Suppressor macrophage (primary cell): ENCODE measurements at places on chromosomes 7 and 10.

- DNase-seq: no peak
These were observed 629.4 kb upstream of the KCND2 start for GRCh38 chr7:119643558-119643957.

GRCh38 chr7:27329909-27330308 lies 87.3 kb downstream of the EVX1 start:
- DNase-seq: no peak

- DNase-seq: peak; percentile 41
These were observed 39.2 kb upstream of the GSAP start for GRCh38 chr7:77455321-77455720.

GRCh38 chr7:98991141-98991540 lies 112.8 kb downstream of the TRRAP start:
- DNase-seq: no peak

GRCh38 chr7:157574120-157574825 lies 237.5 kb downstream of the DNAJB6 start:
- no peak for DNase-seq

DNA sequence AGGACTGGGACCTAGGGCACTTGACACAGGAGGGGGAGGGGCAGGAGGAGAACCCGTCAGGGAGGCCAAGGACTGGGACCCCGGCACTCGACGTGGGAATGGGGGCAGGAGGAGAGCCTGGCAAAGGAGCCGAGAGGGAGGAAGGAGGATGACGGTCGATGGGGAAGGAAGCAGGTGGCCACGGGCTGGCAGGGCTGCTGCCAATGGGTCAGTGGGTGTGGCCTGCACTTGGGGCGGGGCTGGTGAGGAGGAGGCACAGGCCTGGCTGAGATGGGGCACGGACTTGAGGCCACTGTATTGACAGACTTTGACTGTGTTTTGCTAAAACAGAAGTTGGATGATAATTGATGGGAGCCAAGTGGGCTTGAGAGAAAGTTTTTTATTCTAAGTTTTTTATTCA lies 68.9 kb downstream of the RBM33 start:
- peak; percentile 7 for DNase-seq

DNA sequence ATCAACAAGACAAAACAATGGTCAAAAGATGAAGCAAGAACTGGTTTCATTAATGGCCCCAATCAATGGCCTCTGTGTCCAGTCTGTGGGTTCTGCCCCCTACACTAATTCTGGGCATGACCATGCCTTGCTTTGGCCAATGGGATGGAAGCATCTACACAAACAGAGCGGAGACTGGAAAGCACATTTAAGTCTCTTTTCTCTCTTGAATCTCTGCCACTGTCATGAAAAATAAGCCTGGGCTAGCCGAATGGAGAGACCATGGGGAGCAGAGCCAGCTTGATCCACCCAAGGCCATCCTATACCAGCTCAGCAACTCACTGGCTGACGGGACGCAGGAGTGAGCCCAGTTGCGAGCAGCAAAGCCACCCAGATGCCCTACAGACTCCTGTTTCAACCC lies 30.9 kb downstream of the ANKRD16 start:
- DNase-seq: no peak

DNA sequence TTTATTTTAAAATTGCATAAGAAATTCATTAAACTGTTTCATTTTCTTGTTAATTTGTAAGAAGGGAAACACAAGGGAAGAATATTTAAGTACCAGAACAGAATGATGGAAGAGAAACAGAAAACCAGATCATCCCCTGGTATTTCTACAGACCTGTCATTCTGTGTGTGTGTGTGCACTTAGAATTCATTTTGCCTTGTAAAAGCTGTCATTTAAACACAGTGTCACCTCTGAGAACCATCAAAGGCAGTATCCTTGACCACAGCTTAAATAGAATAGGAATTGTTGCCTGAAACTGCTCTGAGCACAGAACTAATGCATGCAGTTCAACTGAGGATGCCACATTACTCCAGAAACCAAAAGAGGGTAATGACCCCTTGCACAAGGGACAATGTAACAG lies 6.8 kb upstream of the CRPPA start:
- no peak for DNase-seq

DNA sequence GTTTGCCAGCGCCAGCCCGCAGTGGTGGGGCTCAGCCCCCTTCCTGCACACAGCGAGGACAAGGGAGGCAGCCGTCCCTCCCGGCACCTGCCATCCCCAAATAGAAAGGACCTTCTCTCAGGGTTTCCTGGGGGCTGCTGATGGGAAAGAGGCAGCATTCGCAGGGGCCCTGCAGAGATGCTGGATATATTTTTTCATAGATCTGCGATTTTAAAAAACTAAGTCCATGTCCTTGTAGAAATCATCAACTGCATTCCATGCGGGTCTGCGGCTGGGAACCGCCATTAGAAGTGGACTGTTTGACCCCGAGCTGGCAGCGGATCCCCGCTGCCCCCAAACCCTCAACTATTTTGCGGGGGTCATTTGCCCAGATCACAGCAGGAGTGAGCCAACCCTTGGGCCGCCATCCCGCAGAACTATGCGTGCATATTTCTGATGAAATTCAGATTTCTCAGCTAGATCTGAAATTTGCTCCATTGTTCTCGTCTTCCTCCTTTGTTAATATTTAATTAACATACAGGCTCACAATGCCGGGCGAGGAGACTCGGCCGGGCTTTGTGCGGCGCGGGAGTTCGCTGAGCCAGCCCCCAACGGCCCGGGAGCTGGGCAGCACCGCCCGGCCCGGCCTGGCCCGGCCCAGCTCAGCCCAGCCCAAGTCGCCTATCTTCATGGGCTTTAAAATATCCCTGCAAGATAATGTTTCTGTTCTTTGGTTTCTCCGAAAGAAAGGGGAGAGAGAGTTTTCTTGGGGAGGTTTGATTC lies 2.0 kb downstream of the EN2 start:
- no peak for DNase-seq

DNA sequence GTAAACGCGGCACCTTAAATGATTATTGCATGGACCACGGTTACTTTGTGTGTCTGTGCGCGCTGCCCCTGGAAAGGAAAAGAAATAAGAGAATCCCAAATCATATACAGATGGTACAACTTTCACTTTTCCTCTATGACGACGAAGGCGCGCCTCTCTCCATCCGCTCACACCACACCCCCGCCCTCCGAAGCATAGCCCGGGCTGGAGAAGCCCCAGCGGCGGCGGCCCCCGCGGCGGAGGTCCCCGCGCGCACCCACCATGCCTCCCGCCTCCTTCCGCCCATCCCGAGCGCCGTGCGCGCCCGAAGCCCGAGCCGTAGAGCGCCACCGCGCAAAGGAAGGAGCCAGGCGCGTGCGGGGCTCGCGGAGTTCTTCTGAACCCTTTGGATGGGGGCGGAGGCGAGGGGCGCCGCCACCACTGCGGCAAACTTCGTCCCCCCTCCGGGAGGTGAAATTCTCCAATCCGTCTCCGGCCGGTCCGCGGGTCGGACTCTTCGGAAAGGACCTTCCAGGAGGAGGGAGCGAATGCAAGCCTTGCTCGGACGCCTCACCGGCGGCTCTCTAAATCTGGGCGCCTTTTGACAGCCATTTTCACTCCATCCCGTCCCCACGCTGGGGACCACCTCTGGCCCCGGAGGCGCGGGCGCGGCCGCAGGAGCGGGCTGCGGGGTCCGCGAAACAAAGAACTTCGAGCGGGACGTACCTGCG lies 588 bp downstream of the GLI3 start:
- peak; percentile 9 for DNase-seq
